AG09319 (cell line): ENCODE measurements at places on chromosomes 3 and 15.

GRCh38 chr3:154121701-154122551 is 736 bp downstream of the ARHGEF26 start:
- no peak for DNase-seq

- no peak for DNase-seq
Measured at GRCh38 chr3:129358177-129358771, 70.2 kb downstream of the EFCAB12 start.

DNA sequence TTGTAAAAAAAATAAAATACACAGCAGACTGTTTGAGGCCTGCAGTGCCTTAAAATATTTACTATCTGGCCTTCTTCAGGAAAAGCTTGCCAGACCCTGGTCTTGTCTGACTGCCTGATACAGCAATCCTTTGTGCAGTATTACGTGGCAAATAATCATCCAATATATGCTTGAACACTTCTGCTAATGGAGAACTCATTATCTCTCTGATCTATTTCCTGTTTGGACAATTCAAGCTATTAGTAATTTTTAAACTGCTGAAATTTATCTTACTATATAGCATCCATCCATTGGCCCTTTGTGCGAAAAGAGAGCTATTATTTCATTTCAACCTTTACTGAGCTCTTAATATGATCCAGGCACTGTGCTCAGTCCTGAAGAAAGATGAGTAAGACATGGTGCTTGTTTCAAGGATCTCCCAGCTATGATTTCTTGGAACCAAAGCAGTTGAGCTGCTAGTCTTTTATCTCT is 15.9 kb downstream of the ATG7 start:
- no peak for DNase-seq

GRCh38 chr15:82122746-82123400 is 77.1 kb upstream of the MEX3B start:
- peak; percentile 88 for DNase-seq

- DNase-seq: no peak
Measured at GRCh38 chr3:24628523-24629258, 134.0 kb upstream of the THRB start.

- no peak for DNase-seq
Measured at GRCh38 chr3:129694228-129694627, 87.8 kb upstream of the PLXND1 start.

DNA sequence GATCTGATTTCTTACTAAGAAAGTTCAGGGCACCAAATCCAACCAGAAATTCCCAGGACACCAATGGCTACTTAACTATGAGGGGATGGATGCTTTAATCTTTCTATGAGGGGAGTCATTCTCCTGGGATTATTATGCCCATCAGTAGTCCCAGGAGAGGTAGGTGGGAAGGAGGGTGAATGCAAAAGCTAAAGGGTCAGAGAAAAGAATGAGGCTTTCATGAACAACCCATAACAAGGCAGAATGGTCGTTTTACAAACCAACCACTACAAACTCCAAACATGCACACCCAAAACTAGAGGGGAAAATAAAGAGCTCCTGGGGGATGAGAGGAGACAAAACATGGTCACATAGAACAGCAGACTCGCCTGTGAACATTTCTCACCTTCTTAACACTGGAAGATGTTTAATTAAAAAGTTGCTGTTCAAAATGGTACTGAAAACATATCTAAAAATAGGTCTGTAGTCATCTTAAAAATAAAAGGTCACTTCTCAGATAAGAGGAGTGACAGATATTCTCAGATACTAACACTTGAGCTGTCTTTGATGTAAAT is 3.7 kb downstream of the STARD9 start:
- DNase-seq: no peak

GRCh38 chr3:30524357-30525040 is 81.9 kb upstream of the TGFBR2 start:
- DNase-seq: no peak

DNA sequence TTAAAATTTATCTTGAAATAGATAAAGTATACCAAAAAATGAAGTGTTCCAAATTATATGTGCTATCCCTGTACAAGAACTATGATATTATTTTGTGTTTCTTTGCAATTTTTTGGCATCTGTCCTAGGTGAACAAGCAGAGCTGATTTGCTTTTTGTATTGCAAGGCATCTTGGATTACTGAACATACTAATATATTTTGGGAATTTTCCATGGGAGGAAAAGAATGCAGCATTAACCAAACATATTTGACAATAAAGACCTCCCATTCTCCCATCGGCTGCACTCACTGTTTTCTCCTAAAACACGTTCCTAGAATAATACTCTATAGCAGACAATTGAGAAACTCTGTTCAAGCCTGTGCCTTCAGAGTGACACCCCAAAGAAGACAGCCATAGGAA is 265.1 kb upstream of the ALCAM start:
- no peak for DNase-seq

GRCh38 chr3:77158730-77159581 is 119.1 kb downstream of the ROBO2 start:
- no peak for DNase-seq

DNA sequence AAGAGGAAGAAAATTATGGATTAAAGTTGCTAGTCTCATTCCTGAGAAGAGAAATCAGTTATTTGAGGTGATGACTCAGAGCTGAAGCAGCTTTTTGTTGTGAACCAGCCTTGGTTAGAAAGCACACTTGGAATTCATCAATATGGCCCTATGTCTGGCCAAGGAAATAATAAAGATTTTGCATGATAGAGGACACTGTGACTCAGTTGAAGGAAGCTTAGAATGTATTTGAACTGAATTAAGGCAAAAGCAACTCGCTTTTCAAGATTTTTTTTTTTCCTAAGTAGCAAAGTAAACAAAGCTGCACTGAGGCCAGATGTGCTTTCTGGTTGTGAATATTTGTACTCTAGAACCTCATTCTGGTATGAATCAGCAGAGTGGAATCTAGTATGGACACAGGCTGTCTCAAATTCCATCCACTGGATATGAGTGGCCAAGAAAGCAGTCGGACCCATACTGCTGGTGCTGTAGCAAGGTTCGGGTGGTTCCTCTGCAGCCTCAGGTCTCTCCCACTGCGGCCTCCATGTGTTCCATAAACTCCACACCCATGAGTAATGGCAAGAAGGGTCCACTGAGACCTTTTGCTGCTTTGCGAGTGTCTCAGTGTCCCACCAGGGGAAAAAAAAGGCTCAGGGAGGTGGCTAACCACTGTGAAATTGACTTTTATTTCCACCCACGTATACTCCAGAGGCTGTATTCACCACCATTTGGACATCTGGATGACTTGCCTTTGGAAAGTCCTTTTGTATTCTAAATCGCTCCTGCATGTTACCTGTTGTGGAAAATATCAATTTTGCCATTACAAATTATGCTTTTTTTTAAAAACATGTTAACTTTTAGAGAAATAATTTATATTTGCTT is 53.1 kb downstream of the TGFBR2 start:
- DNase-seq: peak; percentile 71

DNA sequence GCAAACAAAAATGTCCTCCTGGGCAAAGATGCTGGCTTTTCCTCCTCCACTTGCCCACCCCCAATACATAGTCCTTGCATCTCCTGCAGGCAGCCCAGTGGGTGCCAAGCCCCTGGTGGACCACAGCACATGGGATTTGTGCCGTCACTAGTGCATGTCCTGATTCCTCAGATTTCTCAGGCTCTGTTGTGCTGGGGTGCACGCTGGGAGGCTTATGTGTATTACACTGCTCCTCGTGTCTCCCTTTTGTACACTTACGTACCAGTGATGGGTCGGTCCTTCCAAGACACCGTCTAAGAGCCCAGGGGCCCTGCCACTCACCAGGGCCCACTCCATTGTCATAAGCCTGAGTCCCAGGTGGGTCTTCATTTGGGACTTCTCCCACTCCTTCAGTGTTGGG is 70.1 kb downstream of the PLXNA1 start:
- DNase-seq: no peak

GRCh38 chr15:78804391-78804792 is 6.9 kb downstream of the ADAMTS7 start:
- DNase-seq: no peak

DNA sequence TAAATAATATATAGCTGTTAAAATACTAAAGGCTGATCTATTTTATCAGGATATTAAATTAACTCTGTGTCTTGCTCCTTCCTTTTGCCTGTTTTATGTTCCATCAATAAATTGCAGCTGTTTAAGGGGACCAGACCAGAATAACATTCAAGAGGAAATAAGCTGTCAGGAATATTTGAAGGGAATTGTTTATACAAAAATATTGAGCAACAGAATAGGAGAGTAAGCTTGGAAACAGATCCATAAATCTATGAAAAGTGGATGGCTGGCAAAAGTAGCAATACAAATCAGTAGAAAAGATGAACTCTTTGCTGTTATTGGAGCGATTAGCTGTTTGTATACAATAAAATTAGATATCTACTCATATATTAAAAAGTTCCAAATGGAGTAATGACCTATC is 36.2 kb upstream of the PLSCR2 start:
- no peak for DNase-seq
